Urothelium cell line (cell line): ENCODE measurements at places on chromosomes 16 and 17.
A peak's percentile ranks its signal among the peaks of the same experiment; 100 is the strongest.

DNA sequence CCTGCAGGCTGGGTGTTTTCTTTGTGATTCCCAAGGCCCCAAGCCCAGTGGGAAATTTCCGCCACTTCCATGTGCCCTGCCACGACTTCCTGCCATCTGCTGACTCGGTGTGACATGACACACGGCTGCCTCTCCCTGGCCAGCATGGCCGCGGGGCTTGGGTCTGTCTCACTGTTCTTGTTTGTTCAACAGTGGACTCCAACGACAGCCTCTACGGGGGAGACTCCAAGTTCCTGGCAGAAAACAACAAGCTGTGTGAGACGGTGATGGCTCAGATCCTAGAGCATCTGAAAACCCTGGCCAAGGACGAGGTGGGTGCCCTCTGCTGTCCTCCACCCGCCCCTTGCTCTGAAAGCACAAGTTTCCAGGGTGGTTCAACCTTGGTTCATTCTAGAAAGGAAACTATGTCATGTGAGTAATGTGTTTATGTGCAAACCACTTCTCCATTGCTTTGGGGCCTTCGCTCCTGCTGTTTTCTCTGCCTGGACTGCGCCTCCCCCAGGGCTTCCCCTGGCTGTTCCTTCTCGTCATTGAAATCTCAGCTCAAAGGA is 26.8 kb downstream of the KNOP1 start:
- no peak for DNase-seq

- DNase-seq = no peak
These were observed 19.4 kb downstream of the PSME3IP1 start for GRCh38 chr16:57166451-57166850.

GRCh38 chr17:78141437-78142118 is 4.6 kb upstream of the C17orf99 start:
- no peak for DNase-seq

DNA sequence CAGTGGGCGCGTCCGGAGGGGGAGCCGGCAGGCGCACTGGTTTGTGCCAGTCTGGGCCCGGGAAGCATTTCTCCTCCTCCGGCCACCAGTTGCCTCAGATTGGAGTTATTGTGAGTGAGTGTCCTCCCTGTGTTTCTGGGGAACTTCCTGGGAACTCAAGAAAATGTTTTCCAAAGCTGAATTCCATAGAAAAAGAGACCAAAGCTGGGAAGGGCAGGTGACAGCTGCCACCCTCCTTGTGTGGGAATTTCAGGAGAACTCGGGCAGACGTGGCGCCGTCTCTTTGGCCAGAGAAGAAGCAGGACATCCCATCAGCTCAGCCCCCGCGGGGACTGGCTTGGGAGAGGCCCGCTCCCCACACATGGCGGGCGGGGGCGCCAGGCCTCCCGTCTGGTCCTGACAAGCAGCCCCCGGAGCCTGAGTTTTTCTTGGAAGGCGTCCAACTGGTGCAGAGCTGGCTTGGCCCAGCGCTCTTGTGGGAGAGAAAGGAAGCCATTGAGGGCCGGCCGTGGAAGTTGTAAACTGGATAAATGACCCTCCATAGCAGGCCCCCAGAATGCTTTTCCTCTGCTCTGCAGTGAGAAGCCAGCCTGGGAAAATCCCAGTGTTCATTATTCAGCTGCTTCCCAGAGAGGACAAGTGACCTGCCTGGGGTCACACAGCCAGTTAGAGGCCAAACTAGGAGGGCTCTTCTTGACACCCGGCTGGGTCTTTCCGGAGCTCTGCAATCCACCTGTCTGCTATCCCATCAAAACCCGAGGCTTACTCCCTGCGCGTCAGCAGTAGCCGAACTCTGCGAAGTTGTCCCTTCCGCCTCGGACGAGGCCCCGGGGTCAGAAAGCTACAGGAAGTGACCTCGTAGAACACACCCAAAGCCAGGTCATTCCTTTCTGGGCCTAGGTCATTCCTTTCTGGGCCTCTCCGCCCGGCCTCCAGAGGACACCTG is 39.2 kb upstream of the GSE1 start:
- peak; percentile 27 for DNase-seq

DNA sequence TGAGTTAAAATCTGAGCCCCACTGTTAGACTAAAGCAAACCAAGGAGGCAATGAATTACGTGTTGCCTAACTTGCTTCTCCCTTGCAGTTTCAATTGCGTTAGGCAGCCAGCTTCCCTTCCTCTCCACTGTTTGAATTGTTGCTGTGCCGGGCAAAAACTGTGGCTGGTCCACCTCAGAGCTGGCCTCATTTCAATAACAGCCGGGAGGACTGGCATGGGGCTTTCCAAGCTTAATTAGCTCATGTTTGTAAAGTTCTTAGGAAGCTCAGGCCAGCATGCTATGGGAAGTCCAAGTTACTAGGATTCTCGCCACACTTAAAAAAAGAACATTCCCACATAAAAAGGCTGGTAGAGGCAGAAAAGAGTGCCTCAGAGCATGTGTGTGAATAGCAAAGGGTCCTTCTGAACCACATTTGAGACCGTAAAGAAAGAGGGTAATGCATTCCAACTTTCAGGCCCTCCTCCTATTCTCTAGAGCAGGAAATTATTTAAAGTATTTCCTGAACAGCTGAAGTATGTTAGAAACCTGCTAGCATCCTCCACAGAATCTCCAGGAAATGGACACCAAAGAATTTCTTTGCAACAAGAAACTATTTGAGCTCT is 79.0 kb upstream of the SMURF2 start:
- DNase-seq = no peak

GRCh38 chr16:72873853-72874252 is 174.1 kb downstream of the ZFHX3 start:
- DNase-seq = no peak

DNA sequence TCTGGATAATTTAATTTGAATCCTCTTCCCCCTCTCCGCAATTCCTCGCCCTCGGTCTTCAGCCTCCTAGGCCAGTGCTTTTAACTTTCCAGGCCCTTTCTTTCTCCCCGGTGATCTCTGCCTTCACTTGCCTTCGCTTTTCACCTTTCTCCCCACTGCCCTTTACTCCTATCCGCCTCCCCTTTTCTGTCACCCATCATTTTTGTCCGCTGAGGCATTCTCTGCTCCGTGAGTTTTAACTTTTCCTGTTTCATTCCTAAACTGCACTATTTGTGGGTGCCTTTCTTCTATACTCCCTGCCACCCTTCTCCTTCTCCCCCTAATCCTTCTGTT is 729 bp downstream of the LONP2 start:
- no peak for DNase-seq

DNA sequence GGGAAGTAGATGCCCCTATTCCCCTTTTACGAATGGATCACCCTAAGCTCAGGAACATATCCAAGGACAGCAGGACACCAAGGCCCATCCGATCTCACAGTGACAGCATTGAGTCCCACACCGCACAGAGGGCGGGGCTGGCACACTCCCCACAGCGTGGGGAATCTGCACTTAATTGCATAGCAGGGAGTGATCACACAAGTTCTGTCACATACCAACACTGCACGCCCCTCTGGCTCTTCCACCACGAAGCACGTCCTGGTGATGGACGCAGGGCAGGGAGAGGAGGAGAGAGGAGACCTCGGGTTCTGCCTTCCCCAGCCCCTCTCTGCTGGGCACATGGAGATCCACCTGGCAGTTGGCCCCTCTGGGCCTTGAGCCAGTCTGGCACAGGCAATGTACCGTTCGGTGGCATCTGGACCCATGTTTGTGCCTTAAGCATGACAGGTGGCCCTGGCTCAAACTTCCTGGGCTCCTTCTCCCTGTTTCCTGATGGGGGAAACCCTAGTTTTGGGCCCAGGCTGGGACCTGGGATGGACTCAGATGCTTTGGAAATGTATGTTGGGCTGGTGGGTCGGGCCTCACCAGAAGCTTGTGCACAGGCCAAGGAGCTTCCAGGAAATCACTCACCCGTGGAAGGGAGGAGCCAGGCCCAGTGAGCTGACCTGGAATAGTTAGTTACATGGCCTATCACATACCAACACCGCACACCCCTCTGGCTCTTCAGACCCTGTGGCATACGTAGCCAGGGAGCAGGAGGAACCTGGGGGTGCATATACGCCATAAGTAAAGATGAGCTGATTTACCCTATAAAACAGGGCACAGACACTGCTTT is 35.1 kb upstream of the CREBBP start:
- no peak for DNase-seq

DNA sequence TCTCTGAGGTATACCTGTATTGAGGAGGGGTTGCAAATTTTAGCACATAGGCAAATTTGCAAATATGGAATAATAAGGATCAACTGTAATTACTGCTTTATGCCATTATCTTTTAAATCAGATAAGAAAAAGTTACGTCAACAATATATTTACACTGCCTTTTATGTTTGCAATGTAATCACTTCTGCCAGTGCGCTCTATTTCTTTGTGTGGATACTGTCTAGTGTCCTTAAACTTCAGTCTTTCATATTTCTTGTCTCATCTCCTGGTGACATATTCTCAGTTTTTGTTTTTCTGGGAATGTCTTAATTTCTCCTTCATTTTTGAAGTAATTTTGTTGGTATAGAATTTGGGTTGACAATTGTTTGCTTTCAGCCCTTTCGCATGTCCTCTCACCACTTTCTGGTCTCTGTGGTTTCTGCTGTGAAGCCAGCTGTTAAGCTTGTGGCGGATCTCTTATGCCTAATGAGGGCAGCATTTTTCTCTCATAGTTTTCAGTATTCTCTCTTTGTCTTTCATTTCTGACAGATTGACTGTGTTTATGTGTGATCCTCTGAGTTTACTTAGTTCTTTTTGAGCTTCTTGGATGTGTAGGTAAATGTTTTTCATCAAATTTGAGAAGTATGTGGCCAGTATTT is 37.6 kb upstream of the ABCC11 start:
- DNase-seq = no peak

DNA sequence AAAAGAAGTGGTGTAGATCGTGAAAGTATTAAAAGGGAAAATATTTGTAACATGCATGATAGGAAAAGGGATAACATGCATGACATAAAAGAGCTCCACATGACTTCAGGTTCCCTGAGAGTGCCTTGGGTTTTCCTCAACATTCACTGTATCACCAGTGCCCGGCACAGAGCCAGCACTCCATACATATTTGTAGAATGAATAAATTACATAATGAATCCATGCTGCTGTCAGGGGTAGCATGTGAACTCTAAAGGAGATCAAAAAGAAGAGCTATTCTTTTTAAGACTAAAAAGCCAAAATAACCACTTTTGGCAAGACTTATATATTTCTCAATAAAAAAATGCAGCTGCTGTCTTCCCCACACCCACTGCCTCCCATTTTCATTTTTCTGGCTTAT is 2.7 kb upstream of the ZNF594 start:
- no peak for DNase-seq

DNA sequence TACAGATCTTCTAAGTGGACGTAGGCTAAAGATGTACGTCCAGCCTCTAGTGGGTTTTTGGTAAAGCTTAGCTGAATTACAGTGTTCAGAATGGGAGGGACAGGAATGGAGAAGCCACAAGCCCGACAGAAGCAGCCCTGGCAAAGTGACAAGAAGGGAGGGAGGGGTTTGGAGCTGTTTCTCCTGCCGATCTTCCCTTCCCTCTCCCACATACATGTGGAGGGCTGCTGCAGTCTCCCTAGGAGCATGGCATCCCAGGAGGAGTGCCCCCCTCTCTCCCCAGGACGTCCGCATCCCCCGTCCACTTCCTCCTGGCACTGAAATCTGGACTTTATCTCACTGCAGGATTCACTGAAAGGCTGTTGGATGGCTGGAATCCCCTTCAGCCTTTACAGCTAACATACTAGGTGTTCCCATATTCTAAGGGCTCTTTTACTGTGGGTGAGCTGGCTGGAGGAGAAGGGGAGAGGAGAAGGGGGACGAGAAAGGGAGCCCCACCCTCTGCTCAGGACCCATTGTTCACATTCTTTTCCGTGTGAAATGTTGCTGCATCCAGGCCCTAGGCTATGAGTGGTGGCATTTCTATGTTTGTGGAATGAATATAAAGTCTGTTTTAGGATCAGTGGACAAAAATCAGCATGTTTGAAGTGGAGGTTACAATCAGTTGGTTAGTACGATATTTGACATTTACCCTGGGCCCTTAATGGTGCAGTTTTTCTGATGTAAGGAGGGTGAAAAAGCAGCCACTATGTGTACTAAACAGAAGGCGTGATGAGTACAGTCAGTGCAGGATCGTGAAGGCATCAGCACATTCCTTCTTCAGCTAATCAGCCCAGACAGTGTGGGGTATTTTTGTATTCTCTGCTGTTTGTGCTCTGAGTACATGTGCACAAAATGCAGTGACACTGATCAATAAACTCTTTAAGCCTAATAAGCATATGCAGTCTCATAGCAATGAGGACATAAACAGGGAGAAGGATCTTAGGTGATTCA is 94.6 kb downstream of the SPECC1 start:
- no peak for DNase-seq

DNA sequence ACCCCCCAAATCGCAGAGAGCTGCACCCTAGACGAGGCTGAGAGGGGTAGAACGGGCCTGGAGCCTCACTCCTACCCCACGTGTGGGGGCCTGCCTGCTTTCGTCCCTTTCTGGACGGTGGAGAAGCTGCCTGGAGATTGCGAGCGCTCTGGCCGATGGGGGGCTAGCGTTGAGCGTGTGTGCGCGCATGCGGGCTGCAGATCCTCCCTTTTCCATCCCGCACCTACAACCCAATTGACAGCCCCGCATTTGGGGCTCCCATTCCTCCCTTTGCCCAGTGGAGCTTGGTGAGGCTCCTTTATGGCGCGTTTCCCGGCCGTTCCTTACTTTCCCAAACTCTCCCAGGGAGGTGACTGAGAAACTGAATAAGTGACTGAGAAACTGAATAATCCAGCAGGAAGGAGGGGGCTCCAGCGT is 907 bp upstream of the ESRP2 start:
- no peak for DNase-seq

GRCh38 chr17:73623818-73624217 is 20.4 kb downstream of the SDK2 start:
- no peak for DNase-seq

- peak; percentile 73 for DNase-seq
These were observed 22.9 kb upstream of the C16orf87 start for GRCh38 chr16:46853713-46854443.

- no peak for DNase-seq
These were observed 128.1 kb downstream of the AIPL1 start for GRCh38 chr17:6306820-6307219.

DNA sequence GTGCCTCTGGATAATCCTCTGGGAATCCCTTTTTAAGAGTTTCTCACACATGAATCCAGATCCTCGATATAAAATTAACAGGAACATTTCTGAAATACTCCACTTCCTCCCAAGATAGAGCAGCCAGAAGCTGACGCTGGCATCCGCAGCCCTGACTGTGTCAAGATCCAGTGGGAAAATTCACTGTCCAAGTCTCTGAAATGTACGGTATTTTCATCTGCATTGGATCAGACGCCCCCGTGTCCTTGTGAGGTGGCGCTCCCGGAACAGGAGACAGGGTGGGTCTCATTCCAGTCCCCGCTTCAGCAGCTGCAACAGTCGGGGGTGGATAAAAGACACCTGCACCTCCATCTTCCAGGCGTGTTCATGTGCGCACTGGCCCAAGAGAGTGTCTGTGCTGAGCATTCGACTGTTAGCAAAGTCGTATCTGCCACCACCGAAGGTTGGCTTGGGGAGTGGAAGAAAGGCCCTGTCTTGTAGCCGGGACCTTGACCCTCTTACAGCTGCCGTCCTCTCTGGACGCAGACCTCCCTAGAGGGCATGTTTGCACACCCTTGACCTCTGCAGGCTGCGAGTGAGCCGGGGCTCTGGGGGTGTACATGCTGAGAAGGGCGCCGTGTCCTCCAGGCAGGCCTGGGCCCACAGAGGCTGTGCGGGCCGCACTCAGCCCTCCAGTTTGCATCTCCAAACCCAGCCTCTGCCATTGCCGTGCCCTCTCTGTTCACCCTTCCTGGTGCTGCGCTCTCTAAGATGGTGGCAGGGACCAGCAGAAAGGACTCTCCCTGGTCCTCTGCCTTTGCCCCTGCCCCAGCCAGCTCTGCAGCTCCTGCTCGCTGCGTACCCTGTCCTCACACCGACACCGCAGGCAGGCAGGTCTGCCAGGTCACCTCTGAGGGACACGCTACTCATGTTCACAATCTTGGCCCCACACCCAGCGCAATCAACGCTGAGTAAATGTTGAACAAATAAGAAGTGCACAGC is 72.0 kb upstream of the CHMP6 start:
- DNase-seq = no peak
